ENCODE measurements at places on chromosomes 1 and 21.

DNA sequence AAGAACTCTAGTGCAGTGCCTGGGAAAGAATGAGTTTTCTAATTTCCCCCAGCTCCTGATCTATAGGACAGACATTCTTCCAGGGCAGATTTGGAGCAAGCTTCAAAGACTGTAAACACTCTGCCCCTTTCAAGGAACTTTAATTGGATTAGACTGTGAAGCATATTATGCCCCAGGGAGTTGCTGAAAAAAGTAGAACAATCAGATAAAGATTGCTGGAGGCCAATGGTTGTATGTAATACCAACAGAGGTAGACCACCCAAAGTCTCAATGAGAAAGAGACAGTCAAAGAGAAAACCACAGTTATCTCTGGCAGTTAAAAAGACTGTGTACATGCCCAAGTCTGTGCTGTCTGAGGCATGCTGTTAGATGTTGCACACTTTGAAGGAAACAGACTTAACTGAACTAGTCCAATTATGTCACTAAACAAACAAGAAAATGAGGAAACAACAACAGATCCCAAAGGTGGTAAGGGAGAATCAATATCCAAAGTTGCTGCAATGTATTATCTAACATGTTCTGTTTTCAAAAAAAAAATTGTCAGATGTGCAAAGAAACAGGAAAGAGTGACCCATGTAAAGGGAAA, 24.4 kb downstream of the C4BPA start:
- no peak for DNase-seq

DNA sequence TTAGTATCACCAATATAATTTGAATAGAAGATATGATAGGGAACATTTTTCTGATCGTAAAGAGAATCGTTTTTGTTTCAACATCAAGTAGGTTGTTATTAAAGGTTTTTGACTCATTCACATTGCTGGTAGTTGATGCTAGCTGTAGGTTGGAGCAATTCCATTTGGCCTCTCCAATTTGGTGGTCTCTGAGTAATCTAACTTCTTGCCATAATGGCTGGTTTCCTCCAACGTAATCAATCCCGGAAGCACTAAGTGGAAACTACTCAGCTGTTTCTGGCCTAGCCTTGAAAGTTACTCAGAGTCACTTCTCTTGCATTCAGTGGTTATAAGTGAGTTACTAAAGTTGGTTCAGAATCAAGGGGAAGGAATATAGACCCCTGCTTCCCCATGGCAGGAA, 26.0 kb downstream of the RCOR3 start:
- DNase-seq, result no peak

DNA sequence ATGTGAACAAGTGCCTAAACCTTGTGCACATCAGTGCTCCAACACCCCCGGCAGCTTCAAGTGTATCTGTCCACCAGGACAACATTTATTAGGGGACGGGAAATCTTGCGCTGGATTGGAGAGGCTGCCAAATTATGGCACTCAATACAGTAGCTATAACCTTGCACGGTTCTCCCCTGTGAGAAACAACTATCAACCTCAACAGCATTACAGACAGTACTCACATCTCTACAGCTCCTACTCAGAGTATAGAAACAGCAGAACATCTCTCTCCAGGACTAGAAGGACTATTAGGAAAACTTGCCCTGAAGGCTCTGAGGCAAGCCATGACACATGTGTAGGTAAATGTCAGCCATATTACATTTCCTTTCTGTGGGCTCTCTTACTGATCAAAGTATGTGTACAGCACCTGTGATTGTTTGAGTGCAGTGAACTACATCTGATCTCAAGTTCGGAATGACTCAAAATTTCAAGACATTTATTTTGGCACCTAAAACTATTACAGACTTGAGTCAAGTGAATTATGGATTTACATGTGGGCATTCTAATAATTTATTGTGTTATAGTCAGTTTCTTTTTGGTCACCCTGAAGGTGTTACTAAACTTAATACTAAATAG, 196.5 kb downstream of the TPR start:
- no peak for DNase-seq

- no peak for DNase-seq
Observed at GRCh38 chr1:159008744-159009188, 941 bp upstream of the IFI16 start.

DNA sequence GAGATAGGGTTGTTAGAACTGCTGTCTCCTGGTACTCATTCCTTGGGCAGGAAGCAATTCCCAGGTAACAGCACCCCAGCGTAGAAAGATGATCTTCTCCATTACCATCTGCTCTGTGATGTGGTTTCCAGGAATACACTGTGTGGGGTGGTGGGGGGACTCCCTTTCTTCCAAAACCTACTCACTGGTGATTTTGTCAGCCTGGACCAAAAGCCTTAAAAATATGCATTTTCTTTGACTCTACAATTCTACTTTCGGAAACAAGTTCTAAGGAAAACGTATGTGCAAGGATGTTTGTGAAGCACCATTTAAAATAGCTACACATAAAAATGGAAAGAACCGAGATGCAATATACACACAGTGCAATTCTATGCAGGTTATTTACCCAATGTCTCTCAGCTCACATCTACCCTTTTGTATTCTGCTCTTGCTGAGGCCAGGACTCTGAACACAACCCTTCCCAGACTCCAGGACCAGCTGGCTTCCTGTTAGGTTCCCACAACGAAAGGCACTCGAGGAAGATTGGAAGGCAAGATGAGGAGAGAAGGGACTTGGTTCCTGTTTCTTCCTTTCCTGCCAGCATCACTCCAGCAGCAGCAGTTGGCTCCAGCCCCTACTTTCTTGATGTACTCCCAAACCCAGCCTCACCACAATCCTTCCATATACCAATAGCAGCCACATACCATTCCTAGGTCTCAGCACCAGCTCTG, 33.0 kb upstream of the GJB5 start:
- no peak for DNase-seq

DNA sequence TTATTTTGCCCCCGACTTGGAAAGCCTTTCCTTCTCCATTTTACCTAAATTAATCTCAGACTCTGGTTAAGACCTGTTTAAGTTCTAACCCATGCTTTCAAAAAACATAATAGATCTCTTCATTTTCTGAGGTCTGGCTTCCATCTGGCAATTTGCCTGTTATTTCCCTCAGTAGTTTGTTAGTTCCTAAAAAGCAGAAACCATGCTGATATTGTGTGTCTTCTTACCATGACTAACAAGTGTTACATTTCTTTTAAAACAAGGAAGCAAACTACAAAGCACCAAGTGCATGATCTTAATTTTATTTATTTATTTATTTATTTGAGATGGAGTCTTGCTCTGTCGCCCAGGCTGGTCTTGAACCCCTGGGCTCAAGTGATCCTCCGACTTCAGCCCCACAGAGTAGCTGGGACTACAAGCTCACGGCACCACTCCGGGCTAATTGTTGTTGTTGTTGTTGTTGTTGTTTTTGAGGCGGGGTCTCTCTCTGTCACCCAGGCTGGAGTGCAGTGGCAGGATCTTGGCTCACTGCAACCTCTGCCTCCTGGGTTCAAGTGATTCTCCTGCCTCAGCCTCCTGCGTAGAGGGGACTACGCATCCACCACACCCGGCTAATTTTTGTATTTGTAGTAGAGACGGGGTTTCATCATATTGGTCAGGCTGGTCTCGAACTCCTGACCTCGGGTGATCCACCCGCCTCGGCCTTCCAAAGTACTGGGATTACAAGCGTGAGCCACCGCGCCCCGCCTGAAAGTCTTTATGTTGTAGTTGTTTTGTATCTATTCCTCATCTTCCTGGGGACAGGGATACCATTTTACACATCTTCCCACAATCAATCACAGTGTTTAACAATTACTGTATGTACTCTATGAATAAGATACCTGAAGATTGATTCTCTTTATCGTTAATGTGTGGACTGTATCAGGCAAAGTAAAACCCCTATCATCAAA, 1.3 kb upstream of the PATJ start:
- DNase-seq, result no peak

DNA sequence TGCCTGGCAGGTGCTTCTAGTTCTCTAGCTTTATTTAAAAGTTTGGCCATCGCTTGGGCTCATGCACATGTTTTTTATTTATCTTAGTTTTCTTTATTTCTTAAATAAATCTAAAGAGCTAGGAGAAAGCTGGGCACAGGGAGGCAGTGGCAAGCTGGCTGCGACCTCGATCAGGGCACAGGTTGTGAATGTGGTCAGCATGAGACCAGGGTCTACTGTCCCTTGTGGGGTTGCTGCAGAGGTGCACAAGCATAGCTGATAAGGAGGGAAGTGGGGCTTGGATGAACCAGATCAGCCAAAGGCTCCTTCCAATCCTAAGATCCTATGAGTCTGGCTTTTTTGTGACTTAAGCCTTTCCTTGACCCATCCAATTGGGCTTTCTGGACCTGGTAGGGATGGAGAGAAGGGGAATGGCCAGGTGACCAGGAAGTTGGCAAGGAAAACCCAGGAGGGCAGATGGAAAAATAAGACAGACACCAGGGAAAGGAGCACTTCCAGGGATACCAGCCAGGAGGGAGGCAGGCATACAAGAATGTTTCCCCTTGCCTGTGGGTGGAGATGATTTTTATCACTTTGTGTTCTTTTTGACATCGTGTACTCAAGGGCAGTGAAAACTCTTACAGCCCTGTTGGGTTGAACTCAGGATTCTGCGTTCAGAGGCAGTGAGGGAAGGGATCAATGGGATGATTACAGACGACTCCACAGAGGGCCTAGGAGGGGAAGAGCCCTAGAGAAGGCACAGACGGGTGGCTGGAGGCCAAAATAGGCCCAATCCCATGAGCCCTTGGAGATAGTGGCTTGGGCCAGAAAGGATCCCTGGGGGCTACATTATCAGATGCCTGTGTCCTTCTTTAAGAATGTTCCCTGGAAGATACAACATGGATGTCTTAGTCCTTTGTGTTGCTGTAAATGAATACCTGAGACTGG, 8.5 kb downstream of the CYP4B1 start:
- no peak for DNase-seq

DNA sequence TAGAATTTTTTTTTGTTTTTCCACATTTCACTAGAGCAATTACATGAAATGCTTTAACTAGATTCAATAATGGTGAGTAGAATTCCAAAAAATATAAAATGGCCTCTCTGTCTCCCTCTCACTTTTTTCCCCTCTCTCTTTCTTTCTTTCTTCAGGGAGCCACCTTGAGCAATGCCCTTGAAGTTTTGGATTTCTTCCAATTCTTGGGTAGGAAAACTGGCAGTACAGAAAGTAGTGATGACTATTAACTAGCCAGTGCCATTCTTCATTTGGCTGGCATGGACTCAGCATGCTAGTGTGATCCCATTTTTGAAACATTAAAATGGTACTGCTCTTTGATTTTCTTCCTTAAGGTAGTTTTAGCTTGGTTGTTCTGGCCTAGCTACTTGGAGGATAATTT, 4.5 kb upstream of the FNBP1L start:
- DNase-seq, result no peak

DNA sequence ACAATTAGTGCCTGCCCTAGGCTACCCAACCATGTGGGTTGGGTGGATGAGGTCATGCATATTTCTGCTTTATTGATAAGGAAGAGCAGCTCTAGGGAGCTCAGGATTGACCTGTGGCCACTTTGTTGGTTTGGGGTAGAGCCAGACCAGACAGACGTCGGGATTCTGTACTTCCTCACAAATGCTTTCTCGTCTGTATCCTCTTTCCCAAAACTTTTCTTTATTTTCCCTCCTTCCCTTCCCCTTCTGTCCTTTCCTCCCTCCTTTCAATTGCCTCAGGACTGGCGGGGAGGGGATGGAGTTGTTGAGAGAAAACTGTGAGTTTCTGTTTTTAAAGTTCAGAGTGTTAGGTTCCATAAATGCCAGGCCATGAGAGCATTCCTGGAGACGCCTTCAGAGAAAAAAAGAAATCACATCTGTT, 68.0 kb downstream of the UCK2 start:
- no peak for DNase-seq

Data from lower lobe of right lung (tissue), 2 donors.